ENCODE measurements at places on chromosomes 6 and 20.

DNA sequence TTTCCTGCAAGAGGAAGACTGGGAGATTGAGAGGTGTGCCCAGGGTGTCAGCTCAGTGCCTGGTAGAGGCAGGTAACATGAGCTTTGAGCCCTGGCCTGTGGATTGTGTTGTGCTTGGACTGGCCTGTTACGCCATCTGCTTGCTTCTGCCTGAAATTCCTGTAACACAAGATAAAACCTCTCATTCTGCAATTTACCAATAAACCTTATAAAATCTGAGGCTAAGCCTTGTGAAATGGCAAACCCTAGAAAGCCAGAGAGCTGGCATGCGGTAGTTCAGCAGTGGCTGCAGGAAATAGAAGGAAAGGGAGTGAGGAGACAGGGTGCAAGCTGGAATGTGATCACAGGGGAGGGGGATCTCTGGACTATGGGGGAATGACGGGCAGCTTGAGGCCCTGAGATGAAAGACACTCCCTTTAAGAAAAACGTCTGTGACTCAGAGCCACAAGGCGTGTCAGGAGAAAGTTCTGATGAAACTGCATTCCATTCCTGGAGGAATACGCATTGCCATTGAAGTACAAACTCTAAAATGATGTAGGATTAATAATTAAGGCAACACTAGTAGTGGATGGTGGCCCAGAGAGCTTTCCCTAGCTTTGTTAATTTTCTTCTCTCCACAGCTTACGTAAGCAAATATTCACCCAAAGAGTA, 26.3 kb upstream of the TFAP2A start:
- no peak for DNase-seq

- DNase-seq = no peak
Observed at GRCh38 chr20:50369225-50370035, 140.8 kb upstream of the PTPN1 start.

GRCh38 chr6:135451617-135452190, 45.8 kb downstream of the AHI1 start:
- no peak for DNase-seq

DNA sequence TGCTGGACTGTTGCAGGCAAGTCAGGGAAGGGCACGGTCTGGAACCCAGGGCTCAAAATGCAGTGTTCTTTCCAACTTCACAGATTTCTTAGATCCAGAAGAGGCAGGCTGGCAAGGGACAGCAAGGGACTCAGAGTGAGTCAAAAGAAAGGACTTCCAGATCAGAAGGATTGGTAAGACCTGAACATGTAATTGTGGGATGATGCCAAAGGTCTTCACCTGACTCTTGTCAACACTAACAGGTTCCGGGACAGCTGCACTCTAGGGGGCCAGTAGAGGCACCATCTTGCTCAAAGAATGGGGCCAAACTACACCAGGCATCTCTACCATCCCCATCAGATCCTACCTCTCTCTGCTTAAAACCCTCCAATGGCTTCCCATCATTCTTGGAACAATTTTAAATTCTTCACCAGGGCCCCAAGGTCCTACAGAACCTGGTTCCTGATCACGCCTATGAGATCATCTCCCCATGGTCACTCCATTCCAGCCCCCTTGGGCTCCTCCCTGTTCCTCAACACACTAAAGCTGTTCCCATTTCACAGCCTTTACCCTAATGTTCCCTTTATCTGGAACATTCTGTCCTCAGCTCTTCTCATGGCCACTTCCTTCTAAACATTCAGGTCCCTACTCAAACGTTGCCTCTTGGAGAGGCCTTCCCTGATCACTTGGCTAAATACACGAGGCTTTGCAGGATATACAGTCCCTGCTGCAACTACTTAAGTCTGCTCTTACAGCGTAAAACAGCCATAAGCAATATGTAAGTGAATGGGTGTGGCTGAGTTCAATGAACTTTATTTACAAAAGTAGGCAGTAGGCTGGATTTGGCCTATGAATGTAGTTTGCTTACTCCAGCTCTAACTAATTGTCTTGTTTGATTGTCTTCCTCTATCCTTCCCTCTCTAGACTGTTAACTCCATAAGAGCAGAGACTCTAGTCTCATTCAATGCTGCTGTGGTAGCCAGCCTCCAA, 29.6 kb upstream of the TTPAL start:
- DNase-seq = no peak

- no peak for DNase-seq
Observed at GRCh38 chr6:129504456-129504855, 205.5 kb downstream of the ARHGAP18 start.

GRCh38 chr20:63896264-63897105, 1.6 kb downstream of the DNAJC5 start:
- no peak for DNase-seq

DNA sequence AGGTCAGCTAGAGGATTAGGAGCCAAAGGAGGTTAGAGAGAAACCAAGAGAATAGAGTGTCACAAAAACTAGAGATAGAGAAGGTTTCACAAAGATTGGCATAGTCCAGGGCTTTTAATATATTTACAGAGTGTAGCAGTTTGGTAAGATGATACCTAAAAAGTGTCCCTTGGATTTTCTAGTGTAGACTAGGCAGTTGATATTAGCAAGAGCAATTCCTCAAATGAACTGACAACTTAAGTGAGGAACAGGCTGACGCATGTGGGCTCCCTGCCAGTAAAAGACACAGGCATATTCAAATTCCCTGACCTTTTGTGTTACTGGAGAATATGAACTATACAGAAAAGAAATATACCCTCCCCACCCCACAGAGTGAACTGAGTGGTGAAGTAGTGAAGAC, 40.1 kb downstream of the VTA1 start:
- DNase-seq = no peak

GRCh38 chr20:60137657-60138245, 179.5 kb downstream of the CDH26 start:
- DNase-seq = no peak

GRCh38 chr6:8644306-8644705, 209.0 kb upstream of the SLC35B3 start:
- DNase-seq = no peak

DNA sequence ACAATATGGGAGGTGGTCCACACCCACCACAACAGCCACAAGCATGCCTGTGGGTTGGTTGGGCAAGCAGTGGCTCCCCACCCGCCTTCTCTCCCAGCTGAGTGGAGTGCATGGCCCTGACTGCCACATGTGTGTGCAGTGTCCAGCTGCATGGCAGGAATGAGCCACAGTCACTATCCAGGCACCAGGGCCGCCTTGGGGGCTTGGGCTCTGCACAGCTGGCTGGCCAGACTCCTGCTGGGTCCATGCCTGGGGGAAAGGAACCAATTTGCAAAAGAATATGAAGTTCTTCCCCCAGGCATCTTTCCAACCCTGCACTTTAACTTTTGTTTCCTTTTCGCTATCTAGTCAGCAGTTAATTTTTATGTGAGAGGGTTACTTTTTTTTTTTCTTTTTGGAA, 11.6 kb upstream of the ASCC3 start:
- DNase-seq = no peak

DNA sequence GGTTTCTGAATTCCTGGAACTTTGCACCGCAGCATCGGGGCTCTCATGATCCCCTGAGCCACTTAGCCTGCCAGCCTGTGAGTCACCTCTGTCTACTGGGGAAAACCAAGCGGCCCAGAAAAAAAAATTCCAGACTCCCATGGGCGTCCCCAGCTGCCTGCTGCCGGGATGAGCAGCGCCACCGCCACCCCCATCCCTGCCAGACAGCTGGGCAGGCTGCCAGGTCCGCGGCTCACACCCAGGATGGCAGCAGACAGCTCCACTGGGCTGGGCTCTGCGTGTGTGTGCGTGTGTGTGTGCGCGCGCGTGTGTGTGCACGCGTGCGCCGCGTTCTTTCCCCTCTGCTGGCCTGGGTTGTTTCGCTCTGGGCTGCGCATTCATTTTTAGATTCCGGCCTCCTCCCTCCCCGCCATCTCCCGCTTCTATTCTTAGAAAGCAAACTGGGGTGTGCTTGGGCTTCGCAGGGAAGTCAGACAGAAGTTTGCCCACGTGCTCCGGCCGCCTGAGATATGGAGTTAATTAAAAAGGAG, 38.9 kb upstream of the PMEPA1 start:
- peak; percentile 13 for DNase-seq

DNA sequence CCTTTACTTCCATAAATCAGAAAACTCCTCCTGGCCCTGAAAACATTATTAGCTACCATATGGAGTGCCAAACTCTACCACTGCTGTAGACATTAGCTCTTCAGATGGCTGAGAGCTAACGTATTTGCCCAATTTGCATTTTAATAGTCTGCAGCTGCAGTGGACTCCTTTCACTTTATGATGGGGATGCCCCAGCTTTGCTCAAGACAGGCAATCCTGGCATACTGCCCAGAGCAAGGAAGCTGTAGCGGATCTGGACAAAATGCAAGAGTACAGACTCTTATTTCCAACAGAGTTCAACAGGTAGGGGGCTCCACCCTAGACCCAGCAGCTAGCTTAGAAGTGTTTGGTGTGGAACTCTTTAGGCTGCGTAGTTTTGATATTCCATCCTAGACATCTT, 246.7 kb downstream of the FOXC1 start:
- no peak for DNase-seq

GRCh38 chr6:118280210-118280609, 267.9 kb upstream of the PLN start:
- no peak for DNase-seq

GRCh38 chr20:41229259-41229658, 88.3 kb downstream of the ZHX3 start:
- no peak for DNase-seq

DNA sequence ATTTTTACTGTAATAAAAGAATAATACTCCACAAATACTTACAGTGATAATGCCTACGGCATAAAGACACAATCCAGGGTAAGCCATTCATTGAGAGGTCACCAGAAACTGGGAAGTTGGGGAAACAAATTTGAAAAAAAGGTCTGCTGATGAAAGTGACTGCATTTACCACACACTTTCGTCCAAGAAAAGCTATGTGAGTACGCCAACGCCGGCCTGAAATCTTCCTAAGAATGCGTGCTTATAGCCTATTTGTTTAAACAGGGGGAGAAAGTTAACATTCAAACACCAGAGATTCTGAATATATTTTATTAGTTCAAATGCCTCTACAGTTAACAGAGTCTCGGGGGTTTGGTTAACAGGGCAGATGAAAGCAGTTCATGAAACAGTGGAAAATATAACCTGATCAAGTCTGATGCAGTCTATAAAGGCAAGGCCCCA, 657 bp upstream of the LTV1 start:
- no peak for DNase-seq

GRCh38 chr6:31383149-31383548, 20.2 kb upstream of the MICA start:
- DNase-seq = no peak

GRCh38 chr20:10508468-10509251, 73.6 kb downstream of the SLX4IP start:
- no peak for DNase-seq

DNA sequence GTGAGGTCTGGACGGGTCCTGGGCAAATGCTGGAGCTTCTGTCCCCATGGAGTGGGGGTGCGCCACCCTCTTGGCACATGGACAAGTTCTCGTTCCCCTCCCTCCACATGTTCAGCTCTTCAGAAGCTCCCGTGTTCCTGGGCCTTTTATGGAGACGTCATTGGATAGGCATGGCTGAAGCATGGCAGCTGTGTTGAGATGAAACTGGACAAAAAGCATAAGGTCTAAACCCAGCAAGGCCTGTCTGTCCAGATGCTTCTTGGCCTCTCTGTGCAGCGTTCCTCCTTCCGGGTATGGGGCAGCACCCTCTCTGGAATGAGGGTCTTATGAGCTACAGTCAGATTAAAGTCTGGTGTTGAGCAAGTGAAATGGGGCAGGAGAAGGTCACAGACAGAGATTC, 26.8 kb downstream of the TBC1D20 start:
- no peak for DNase-seq

DNA sequence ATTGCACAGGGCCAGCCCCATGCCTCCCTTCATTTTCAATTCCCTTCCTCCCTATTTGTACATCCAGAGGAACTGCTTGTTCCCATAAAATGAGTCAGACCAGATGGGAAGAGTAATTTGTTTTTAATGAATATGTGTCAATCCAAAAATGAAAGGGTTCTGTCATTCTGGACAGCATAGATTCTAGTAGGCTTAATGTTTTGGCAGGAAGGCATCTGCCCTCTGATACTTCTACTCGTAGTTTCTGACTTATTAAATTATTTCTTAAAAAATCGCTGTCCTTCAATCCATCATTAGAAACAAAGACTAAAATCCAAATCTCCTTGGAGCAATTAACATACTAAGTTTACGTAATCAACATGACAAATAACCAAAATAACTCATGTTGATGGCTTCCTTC, 665.5 kb downstream of the TENT5A start:
- DNase-seq = no peak

- no peak for DNase-seq
Observed at GRCh38 chr6:156513504-156513903, 263.7 kb upstream of the ARID1B start.

DNA sequence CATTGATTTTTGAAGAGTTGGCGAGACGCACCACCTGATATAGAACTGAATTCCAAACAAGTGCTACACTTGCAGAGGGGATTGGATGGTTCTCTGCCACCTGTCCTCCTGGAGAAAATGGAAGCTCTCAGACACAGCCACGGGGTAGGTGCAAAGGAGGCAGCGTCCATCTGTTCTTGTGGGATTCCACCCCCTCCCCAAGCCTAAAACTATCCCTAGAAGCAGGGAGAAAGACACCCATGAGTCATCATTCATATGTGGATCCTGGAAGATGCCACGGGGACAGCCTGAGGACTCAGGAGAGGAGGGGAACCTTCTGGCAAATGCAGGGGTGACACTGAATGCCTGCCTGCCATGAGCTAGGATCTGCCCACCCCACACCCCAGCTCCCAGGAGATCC, 171.3 kb upstream of the CST7 start:
- DNase-seq = no peak

DNA sequence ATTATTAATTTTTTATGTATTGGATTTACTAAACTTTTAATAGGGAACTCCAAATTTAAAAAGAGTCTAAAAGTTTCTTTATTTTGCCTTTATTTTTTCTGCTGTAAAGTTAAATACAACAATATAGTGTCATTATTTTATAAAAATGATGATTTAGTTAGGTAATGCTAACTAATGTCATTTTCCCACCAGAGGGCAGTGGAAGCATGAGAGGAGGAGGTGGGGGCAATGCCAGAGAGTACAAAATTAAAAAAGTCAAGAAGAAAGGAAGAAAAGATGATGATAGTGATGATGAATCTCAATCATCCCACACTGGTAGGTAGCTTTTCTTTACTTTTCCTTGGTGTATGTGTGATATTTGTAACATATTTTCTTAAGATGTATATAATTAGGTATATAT, 20.2 kb upstream of the FHL5 start:
- DNase-seq = no peak

GRCh38 chr6:42118162-42119001, 24.0 kb downstream of the C6orf132 start:
- no peak for DNase-seq

DNA sequence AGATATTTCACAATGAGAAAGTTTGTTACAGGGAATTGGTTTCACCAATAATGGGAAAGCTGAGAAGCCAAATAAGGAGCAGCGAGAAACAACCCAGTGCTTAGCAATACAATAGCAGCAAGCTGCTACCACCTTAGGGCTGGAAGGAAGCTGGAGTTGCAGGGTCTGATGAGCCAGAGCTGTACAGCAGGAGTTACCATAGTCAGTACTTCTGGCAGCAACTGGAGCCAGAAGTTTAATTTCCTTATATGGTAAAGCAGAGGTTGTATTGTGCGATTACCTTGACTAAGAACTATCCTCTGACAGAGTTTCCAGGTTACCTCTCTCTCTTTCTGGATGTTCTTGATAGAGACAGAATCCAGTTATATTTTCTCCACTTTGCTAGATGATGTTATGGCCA, 137.1 kb upstream of the OLIG3 start:
- DNase-seq = no peak
